ENCODE measurements at places on chromosomes 11 and 22.

DNA sequence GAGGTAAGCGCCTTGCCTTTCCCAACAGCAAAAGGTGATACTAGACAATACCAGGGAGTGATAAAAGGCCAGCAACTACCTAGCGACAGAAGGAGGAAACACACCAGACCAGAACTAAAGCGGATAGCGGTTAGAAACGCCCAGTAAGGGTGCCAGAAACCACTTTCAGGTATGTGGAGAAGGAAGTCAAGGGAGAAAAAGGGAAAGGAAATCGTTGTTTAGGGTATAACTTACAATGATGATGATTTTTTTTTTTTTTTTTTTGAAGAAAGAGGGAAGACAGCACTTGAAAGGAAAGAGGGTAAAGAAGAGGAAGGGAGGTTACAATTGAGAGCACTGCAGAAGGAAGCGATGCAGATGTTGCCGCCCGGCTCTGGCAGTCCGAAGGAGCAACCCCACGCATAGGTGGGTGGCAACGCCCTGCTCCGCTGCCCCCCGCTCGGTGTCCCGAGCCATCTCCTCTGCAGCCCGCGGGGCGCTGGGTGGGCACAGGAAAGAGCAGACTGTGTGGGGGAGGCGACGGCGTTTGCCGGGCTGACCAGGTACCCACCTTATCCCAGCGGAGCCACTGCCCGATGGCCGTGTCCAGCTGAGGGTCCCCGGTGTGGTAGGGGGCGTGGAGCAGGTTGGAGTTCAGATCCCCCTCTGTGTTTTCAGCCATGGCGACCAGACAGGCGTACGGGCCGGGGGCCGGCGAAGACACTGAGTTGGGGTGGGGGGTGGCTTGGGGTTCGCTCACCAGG is 561 bp downstream of the PGM2L1 start:
- DNase-seq = peak; percentile 49

DNA sequence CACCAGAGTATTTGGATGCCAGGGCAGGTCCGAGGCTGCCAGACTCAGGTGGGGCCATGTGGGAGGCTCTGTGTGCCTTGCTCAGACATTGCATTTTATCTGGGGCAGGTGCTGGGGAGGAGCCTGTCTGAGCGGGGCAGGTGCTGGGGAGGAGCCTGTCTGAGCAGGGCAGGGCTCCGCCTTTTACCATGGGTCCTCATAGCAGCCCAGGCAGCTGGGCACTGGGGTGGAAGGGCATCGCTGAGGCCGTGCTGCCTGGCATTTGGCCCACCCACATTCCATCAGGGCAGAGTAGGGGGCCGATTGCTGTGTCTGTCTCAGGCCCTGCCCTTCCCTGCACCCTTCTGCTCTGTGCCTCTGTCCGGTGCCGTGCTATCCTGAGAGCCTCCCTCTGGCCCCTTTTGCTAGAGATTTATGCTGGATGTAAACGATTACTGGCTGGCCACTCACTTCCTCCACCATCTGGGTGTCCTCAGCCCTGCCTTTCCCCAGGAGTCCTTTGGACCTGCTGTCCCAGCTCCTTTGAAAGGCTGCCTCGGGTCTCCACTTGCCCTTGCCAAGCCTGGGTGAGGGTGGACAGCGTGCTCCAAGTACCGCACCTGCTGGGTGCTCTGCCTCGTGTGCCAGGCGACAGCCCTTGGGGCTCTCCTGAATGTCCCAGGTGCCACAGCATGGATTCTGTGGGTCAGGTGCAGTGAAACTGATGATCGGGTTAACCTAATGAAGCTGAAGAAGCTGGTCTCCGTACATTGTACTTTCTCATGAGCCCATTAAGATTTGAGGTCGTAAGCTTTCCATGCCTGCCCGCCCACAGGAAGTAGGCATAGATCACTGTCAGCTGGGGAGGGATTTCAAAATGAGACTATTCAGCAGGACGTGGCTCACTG is 281.6 kb downstream of the TBC1D22A start:
- DNase-seq = no peak

GRCh38 chr22:27825174-27825573 is 23.6 kb upstream of the MN1 start:
- no peak for DNase-seq

GRCh38 chr22:19132153-19132552 is 1.0 kb downstream of the TSSK2 start:
- DNase-seq = no peak

- DNase-seq = no peak
Measured at GRCh38 chr11:79697905-79698304, 257.1 kb upstream of the TENM4 start.

DNA sequence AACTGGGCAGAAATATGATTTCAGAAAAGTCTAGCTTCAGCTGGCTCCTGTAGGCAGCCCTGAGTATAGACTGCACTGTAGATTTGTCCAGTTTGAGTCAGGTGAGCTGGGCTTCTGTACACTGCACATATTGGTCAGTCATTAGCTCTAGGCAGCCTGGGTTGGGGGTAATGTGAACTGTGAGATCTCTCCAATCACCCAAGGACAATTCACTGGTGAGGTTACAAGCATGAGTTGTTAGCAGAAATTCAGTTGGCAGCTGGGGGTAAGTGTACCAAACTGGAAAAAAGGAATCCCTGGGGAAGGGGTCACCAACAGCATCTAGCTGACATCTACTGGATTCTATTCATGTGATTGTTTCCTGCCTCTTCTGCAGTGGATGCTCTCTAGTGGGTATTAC is 39.7 kb downstream of the MRGPRX2 start:
- DNase-seq = no peak

GRCh38 chr11:66902486-66903177 is 45.8 kb downstream of the LRFN4 start:
- no peak for DNase-seq

GRCh38 chr22:35960854-35961253 is 67.8 kb downstream of the RBFOX2 start:
- no peak for DNase-seq

DNA sequence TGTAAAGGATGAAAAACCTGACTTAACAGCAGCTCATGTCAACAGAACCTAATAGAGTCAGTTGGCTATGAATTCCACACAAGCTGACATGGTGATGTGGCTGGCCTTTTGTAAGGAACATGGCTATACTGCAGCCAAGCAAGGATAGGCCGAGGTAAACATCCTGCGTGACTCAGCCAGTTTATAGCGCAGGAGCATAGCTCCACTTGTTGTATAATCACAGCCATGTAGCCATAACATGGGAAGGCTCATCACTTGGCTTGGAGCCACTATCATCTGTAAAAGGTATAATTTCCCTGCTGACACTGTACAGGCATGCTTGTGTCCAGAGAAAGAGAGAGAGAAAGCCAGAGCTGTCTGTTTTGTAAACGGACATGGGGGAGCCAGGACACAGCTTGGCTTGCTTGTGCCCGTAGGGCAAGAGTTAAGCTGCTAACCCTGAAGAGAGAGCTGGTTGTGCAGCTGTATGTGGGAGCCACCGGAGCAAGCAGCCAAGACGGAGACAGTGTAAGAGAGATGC is 104.4 kb upstream of the PLET1 start:
- no peak for DNase-seq

- no peak for DNase-seq
Measured at GRCh38 chr22:48406161-48406560, 1421.5 kb downstream of the BRD1 start.

DNA sequence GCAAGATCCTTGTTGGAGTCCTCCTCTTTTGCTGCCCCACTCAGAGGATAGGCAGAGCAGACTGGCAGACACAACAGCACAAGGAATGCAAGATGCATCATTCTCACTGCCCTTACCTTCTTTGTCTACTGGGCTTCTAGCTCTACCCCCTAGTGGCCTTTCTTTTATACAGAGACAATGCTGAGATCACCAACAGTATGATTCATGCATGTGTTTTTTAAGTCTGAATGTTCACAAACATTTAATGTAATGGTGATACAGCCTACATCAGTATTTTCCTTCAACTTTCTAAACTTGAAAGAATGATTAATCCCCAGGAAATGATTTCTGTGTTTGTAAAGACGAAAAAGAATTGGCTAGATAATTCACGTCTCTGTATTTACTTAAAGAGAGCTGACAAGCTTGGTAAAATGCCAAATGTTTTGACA is at the start of gene MMP10:
TSS of gene MMP10 (minus strand) at position 138 of the 428 bp plus-strand sequence. CDS start at position 101, 37 bp downstream.
- DNase-seq = no peak

DNA sequence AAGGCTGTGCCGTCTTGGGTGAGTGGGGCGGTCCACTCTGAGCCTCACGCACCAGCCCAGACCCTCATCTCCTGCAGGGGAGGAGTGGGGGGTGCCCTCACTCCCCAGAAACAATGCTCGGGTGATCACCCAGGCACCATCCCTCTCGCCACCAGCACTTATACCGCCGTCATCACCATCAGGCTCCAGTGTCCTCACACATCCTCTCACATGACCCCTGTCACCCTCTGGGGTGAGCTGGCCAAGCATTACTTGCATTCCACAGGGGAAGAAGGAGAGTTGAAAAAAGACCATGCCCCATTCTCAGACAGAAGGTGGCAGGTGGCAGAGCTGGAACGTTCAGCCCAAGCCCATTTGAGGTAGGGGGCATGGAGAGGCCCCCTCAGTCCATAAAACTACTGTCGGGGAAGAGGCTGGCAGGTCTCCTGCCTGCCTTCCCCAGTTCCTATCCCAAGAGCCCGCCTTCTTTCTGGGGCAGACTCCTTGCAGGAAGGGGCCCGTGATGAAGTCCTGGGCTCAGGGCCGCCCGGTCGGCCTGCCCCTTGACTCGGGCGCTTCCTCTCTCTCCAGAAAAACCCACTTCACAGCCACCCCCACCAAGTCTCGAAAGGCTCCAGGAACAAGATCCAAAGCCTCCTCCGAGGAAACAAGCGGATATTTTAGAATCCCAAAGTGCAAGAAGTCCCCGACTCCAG is 153.3 kb downstream of the DSCAML1 start:
- no peak for DNase-seq

GRCh38 chr11:8870411-8871170 is 40.4 kb upstream of the AKIP1 start:
- peak; percentile 68 for DNase-seq

DNA sequence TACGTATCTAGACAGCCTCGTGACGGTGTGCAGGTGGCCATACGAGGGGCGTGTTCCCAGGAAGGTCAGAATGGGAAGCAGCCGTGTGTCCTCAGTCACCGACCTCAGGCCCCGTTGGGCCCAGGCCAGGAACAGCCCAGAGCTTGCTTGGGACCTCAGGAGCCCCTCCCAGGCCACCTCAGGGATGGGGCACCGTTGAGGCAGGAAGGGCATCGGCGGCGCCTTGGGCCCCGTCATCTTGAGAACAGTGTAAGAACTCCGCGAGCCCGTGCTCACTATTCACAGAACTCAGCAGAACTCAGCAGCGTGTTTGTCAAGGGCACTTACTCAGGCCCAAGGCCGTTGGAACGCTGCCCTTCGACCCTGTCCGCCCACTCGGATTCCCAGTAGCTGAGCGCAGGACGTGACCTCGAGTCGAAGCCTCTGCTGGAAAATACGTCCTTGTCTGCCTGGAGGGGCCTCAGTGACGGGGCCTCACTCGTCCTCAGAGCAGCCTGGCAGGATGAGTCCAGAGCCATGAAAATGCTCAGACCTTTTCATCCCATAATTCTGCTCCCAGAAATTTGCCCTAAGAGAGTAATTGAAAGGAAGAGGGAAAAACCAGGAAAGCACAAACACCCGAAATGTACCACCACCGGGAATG is 1134.8 kb downstream of the BRD1 start:
- DNase-seq = no peak

- DNase-seq = peak; percentile 37
Measured at GRCh38 chr11:131914361-131914774, 544.0 kb downstream of the NTM start.

DNA sequence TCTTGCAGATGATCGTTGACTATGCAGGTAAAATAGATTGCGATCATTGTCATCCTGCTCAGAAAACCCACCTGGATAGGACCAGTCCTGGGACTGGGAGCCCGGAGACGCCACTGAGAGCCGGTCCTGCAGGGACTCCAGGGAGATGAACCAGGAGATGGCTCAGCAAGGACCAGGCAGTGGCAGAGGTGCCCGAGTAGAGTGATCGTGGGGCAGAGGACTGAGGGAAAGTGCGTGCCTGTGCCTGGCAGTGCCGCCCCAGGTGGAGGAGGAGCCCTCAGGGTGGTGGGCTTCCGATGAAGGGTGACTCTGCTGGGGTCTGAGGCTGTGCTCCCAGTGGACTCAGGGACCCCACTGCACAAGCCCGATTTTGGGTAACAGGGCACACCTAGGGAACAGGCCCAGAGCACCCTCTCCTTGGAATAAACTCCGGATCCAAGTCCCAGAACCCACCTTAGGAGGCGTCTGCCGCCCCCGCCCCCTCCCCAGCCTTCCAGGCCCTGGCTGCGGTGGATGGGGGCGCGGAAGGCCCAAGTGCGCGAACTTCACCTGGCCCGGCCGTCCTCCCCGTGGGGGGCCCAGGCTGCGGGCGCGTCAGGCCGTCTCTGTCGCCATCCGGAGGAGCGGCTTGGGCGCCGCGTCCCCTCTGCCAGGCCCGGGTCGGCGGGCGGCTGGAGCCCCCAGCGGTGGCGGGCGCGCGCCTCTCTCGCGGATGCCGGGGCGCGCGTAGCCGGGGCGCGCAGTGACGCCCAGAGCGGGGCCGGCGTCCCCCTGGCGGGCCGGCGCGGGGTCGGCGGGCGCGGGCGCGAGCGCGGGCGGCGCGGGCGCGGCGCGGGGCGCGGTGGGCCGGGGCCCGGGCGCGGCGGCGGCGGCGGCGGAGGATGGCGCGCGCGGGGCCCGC is 1338.8 kb downstream of the BRD1 start:
- DNase-seq = no peak

DNA sequence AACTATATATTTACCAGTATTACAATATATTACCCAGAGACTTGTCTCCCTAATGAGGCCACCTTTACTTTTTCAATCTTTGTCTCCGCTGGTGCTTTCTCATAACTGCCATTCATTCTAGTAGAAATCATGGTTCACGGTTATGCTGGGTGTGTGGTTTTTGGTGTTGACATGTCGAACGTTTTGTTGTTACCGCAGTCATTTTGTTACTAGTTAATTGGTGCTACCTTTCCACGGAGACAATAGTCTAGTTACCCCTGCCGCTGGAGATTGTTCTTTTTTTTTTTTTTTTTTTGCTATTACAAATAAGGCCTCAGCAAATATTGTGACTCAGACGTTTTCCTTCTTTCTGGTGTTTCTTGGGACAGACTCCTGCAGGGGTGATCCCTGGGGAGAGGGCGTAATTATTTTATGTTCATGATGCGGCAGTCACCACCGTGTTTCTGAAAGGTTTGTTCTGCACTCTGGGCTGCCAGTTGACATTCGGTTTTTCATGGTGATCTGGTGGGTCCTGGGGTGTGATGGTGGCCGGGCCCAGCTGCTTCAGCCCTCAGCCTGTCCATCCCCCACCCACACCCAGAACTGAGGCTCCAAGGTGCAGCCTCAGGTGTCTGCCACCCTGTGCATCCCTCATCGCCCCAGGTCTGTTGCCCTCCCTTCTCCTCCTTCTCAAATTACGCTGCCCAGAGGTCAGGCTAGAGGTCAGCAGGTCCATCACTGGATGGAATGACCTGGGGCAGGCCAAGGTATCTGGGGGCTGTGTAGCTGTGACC is 28.6 kb downstream of the LRP5 start:
- DNase-seq = no peak

Measured in GM13976 (cell line).